ENCODE measurements at places on chromosomes 3 and 15. TPM values are rescaled to one million over a fixed set of nuclear protein-coding genes. Genes with fewer than 3 reads are reported as not detected.
A peak's percentile ranks its signal among the peaks of the same experiment; 100 is the strongest.

The IQSEC1 gene
- 60.7 TPM for total RNA-seq

The BNC1 gene
- 0.29 TPM for total RNA-seq

The CADM2 gene
- 0.57 TPM for total RNA-seq

The GPR62 gene
- not detected for total RNA-seq

The SLC22A13 gene
- 0.32 TPM for total RNA-seq

The MASP1 gene
- 21.1 TPM for total RNA-seq

The IGF2BP2 gene
- 4.1 TPM for total RNA-seq

The MESP2 gene
- total RNA-seq = 0.38 TPM

The AADACL2 gene
- 1.2 TPM for total RNA-seq

The REC114 gene
- not detected for total RNA-seq

The GASK1A gene
- 80.1 TPM for total RNA-seq

The DUOXA2 gene
- not detected for total RNA-seq

The GNL3 gene
- total RNA-seq = 50.5 TPM

The RAB11A gene
- 176 TPM for total RNA-seq

DNA sequence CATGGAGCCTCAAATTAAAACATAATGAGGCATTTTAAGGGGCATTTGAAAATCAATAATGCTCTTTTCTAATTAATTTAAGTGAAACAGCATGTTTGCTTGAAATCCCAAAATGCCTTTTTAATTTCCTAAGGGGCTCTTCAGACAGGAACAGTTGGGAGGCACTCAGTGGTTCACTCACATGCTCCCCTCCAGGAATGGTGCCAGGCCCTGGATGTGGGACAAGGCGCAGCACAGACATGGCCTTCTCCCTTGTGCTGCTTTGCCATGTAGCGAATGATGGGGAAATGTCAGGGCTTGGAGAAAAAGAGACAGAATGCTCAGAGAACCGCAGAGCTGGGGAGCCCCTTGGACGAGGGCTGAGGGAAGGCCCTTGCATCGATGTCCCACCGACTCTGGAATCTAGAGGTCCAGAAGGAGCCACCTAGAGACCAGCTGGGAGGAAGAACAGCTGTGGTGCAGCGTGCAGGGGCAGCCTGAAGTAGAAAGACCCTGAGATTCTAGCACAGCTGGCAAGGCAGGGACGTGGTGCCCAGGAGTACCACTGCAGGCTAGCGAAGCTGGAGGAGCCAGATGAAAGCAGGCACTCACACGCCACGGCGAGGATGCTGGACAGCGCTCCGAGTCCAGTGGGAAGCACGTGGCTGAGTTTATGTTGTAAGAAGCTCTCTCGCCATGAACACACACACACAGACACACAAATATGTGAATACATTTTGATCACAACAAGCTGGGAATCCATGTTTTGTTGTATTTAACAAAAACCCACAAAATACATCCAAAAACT lies 27.0 kb downstream of the NSMCE3 start:
- no peak for DNase-seq

GRCh38 chr3:59845386-59845785 lies 795.6 kb upstream of the CFAP20DC start:
- DNase-seq = no peak

DNA sequence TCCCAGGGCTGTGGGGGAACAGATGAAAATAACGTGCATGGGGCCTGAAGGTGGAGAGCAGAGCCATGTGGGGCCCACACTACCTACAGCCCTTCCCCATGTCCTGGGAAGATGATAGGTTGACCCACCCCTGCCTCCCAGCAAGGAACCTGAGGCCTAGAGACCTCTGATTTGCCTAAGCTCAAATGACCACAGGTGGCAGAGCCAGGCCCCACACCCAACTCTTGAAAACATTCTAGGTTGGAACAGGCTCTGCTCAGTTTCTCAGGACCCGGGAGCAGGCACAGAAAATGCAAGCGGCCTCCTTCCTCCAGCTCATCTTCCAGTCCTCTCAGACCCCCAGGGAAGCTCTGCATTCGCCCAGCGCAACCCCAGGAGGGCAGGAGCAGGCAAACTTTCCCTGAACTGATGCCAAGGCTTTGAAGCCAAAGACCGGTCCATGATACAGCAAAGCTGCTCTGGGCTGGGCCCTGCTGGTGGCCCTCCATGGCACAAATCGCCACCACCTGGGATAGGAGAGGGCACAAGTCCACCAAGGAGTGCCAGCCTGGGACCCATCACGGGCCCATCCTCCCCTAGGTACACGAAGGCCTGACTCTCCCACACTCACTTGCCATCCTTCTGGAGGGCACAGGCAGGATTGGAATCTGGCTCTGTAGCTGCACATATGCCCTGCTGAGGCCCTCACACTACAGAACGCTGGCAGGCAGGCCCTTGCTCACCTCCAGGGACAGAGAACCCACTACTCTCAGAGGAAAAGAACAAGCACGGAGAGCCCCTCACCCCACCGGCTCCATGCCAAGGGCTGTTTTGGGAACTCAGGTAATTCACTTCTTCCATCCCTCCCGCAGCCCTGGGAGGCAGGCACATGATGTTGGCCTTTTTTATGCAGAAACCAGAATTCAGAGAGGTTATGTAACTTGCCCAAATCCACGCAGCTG lies 51.0 kb upstream of the FURIN start:
- DNase-seq = no peak

- no peak for DNase-seq
Measured at GRCh38 chr3:152109038-152109437, 159.7 kb upstream of the MBNL1 start.

- peak; percentile 43 for DNase-seq
Measured at GRCh38 chr15:22942877-22943276, 37.3 kb downstream of the CYFIP1 start.

- no peak for DNase-seq
Measured at GRCh38 chr3:66098436-66098835, 59.7 kb upstream of the MAGI1 start.

DNA sequence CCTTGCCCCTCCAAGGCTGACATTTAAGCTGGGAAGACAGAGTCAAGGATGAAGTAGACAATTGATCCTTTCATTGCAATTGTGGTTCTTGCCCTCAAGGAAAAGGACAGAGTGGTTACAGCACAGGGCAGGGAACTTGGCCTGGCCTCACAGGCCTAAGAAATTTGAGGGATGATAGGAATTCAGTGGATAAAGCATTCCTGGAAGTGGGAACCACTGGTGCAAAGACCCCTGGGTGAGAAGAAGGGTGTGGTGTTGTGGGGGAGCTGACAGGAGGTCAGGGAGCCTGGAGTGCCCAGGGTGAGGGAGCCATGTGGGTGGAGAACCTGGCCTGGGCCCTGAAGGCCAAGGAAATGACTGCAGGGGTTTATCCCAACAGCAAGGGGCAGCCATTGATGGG lies 287.4 kb downstream of the UACA start:
- peak; percentile 50 for DNase-seq

GRCh38 chr15:97976129-97976528 lies 15.6 kb downstream of the ARRDC4 start:
- DNase-seq = no peak

GRCh38 chr15:67120009-67120838 lies 54.8 kb downstream of the SMAD3 start:
- peak; percentile 56 for DNase-seq

DNA sequence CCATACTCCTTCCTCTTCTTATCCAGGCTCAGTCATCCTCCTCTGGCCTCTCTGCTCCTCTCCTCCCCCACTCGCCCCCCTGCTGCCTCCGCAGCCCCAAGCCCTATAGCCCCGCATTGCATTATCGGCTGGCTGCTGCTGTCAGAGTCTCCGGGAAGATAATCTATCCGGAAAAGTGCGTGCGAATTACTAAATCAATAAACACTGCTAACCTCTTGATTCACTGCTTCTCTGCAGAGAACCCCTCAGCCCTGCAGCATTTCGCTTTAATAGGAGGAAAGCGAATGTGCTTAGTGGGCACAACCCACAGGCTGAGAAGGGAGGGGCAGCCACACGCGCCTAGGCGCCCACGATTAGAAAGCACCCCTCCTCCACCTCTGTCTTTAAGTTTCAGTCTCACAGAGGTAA lies 167.6 kb downstream of the ABHD5 start:
- no peak for DNase-seq

- DNase-seq = peak; percentile 93
Measured at GRCh38 chr15:101006931-101007691, 88.0 kb downstream of the LRRK1 start.

DNA sequence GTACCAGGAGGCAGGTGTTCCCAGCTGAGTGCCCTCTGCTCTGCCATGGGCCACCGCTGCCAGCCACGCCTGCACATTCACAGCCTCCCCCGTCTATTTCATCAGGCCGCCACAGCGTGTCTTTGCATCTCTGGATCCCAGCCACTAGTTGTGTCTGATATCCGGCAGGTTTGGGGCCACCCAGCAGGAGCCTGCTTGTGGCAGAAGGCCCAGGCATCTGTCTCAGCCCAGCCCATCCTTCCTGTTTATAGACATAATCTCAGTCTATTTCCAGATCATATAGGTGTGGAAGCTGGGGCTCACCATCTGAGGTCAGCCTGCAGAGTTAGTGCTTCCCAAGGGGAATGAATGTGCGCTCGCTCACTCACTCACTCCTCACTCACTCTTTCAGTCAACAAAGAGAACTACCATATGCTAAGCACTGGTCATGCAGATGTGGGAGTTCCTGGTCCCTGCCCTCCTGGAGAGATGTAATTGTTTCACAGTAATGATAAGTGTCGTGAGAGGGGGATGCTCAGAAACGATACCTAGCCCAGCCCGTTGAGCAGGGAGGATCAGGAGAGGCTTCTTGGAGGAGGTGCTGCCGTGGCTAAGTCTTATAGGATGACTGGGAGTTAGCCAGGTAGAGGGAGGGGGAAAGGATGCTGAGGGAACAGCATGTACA lies 60.6 kb downstream of the FGD5 start:
- peak; percentile 56 for DNase-seq

DNA sequence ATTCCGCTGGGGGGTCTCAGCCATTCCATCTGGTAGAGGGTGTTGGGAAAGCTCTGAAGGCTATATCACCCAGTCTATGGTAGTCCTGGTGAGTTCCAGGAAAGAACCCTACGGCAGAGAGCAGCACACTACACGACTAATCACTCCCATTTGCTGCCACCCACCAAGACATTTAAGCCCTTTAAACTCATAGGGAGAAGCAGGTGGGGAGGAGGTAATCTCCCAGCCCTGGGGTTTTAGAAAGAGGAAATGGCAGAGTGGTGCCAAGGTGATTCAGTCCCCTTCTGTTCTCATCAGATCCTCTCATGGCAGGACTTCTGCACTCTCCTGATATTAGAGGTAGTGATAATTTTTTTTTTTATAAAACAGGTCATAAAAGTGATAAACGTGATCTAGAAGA lies 10.6 kb upstream of the VWA5B2 start:
- no peak for DNase-seq

- DNase-seq = no peak
Measured at GRCh38 chr3:191379446-191379845, 49.1 kb upstream of the UTS2B start.

DNA sequence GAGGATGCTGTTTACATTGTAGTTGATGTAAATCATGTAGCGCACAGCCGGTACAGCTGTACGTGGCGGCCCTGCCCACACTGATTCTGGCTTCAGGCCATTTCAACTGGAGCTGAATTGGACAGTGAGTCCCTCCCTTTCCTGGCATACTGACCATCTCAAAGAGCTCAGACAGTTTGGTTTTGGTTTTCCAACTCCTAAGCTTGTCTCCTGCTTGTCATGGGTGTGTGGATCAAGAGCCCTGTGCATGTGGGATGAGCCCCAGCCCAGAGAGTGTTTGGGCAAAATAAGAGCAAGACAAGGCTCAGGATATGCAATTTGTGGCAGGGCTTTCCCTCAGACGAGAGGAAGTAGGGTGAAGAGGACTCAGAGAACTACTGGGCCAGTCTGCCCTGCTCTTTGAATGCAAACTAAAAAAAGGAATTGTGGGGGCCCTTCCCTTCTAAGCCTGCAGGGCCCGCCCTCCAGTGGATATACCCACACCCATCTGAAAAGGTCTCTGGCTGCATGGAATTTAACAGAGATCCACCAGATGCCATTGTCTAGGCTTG lies 13.3 kb downstream of the ITGA11 start:
- peak; percentile 77 for DNase-seq

DNA sequence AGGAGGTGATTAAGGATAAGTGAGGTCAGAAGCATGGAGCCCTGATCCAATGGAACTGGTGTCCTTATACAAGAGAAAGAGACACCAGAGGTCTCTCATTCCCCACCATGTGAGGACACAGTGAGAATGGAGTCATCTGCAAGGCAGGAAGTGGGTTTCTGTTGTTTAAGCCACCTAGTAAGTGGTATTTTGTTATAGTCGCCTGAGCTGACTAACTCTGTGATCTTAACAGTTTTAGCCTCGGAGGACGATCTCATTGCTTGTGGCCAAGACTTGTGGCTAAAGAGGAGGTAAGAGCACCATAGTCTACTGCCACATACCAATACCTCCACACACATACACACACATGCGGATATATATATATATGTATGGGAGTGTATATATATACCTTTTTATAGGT lies 73.8 kb downstream of the MCTP2 start:
- DNase-seq = no peak

- DNase-seq = no peak
Measured at GRCh38 chr3:142896996-142897395, 8.1 kb upstream of the PCOLCE2 start.
